ENCODE measurements at places on chromosomes 1 and 21.

GRCh38 chr1:24896176-24896575 is 33.9 kb downstream of the RUNX3 start:
- DNase-seq = no peak

- DNase-seq = no peak
Observed at GRCh38 chr1:53390261-53390660, 62.4 kb upstream of the LRP8 start.

DNA sequence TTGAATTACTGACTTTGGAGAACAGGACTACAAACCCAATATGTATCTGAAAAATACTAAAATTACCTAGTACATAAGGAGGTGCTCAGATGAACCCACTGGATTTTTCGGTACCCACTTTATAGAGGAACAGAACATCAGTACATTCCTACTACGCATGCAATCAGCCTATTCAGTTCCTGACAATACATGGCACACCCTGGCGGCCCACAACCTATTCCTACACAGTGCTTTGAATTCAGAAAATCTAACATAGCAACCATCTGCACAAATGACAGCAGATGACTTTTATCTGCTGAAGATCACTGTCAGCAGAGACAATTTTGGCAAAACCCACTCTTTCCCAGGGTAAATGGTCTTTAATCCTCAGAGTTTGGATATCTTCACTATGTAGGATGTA is 257.1 kb upstream of the GREM2 start:
- DNase-seq = no peak

- DNase-seq = no peak
Observed at GRCh38 chr1:21034725-21035628, 141.7 kb downstream of the EIF4G3 start.

- no peak for DNase-seq
Observed at GRCh38 chr1:213899413-213899812, 88.4 kb upstream of the PROX1 start.

Data from NCI-H1930 (cell line).